NCI-H1417 (cell line): ENCODE measurements at places on chromosomes 4 and X.
A peak's percentile ranks its signal among the peaks of the same experiment; 100 is the strongest.

- peak; percentile 57 for DNase-seq
These were observed 120.2 kb upstream of the FAM9C start for GRCh38 chrX:13164611-13165010.

DNA sequence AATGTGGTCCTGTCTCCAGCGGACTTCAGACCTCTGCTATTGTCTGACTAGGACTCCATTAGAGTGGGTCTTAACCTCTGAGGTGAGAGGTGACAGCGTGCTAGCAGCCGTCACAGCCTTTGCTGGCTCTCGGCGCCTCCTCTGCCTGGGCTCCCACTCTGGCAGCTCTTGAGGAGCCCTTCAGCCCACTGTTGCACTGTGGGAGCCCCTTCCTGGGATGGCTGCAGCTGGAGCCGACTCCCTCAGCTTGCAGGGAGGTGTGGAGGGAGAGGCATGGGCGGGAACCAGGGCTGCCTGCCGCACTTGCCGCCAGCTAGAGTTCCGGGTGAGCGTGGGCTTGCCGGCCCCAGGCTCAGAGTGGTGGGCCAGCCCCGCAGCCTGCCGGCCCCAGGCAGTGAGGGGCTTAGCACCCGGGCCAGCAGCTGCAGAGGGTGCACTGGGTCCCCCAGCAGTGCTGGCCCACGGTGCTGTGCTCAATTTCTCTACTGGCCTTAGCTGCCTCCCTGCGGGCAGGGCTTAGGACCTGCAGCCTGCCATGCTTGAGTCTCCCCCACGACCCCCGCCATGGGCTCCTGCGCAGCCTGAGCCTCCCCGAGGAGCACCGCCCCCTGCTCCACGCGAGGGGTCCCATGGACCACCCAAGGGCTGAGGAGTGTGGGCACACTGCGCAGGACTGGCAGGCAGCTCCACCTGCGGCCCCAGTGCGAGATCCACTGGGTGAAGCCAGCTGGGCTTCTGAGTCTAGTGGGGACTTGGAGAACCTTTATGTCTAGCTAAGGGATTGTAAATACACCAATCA, 163.4 kb upstream of the ITM2A start:
- DNase-seq: no peak

GRCh38 chr4:109999585-109999912, 86.9 kb downstream of the EGF start:
- no peak for DNase-seq

- DNase-seq: no peak
These were observed 84.8 kb downstream of the CHIC1 start for GRCh38 chrX:73647632-73648322.
